ENCODE measurements at places on chromosomes 7 and 10.

DNA sequence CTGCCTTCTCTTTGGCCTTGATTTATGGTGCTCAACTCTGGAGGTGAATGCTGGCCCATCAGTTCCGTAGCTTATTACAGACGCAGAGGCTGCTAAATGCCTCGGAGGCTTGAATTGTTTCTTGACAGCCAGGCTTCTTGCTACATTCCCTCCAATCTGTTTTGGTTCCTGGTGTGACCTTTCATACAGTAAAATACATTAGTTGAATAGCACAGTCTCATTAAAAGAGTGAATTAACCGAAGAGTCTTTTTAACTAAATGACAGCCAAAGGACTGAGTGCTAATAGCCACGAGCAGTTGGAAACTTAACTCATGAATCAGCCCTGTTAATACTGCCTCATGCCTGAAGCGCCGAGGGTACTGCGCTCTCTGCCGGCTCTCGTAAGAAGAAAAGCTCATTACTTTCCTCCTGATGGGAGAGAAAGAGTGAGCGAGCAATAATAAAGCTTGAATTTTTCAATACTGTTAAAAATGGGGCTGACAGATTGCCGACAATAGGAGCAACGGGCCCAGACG, 236.4 kb upstream of the GPR26 start:
- no peak for DNase-seq

GRCh38 chr10:5553400-5554170, 28.8 kb downstream of the CALML3 start:
- DNase-seq = no peak

- no peak for DNase-seq
These were observed 2.2 kb upstream of the SLC26A4 start for GRCh38 chr7:107658467-107658866.

DNA sequence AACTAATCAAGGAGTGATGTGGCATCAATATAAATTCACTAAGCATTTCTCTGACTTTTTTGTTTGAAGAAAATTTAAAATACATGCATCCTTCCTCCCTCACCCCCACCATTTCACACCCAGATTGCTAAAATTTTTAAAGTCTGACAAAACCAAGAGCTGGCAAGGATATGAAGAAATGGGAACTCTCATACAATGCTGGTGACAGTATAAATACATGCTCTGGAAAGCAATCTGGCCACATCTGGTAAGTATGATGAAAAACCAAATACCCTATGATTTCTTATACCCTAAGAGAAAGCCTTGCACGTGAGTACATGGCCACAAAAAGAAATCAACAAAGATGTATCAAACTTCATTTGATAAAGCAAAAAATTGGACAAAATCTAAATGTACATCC, 31.2 kb downstream of the P4HA1 start:
- no peak for DNase-seq

DNA sequence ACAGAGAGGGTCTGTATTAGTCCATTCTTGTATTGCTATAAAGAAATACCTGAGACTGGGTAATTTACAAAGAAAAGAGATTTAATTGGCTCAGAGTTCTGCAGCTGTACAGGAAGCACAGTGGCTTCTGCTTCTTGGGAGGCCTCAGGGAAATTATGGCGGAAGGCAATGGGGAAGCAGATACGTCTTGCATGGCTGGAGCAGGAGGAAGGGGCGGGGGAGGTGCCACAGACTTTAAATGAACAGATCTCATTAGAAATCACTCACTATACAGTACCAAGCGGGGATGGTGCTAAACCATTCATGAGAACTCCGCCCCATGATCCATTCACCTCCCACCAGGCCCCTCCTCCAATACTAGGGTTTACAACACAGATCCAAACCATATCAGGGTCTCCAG, 3.7 kb upstream of the CALU start:
- DNase-seq = no peak

GRCh38 chr10:111076191-111076681, 593 bp upstream of the ADRA2A start:
- DNase-seq = no peak

- DNase-seq = no peak
These were observed 130.6 kb downstream of the ATXN7L1 start for GRCh38 chr7:105745681-105746330.

DNA sequence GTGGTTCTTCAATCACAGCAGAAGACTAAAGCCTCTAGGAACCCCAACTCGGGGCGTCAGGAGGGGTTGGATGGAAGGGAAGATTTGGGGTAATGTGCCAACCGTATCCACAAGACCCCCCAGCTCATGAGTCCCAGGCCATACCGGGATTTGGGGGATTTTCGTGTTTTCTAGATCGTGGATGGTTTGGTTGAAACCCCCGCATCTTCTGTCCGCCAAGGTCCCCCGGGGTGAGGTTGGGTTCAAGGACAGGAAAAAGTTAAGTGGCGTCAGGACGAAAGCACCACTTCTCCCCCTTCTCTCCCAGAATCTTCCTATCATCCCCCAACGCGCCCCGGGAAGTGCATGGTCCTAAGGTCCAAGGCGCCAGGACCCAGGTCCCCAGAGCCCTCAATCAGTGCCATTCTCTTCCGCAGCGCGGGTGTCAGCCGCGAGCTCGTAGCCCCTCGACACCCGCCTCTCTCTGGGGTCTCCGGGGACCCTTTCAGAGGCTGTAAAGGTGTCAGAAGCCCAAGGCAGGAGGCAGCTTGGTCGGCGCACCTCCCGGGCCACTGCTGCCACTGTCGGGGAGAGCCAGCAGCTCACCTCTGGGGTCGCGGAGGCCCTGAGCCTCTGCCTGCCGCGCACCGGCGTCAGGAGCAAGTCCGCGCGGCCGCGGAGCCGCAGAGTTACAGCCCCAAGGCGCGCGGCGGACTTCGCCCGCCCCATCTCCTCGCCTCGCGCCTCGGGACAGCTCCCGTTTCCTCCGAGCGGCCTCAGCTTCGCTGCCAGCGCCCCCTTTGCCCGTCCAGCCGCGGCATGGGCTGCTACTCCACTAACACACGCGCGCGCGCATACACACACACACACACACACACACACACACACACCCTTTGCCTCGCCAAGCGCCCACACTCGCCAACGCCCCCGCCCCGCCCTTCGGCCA, 1.5 kb downstream of the MKX start:
- peak; percentile 8 for DNase-seq

DNA sequence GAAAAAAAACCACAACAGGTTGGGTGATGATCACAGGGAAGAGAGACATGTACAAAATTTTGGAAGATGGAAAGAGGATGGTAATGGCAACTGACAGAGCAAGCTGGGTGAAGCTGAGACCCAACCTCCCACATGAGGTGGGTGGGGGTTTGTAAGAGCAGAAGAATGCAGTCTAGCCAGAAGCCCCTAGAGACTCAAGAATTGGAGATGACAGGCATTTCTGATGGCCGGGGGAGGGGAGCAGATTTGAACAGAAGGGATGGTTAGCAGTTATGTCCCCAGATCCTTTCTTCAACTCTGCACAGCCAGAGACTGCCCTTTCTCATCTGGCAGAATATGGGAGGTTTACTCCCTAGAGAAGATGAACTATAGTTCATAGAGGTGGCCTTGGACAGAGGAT, 208.0 kb downstream of the GALNT17 start:
- DNase-seq = no peak

Measured in stimulated activated CD4-positive, alpha-beta T cell treated with anti-CD3 and anti-CD28 coated beads, Interleukin-12 subunit alpha, Interleukin-12 subunit beta, amount 100 ng/mL, for 24 hours (primary cell).